Femur (tissue), 1 donor: ENCODE measurements at places on chromosomes 1 and 21.

- DNase-seq = peak; percentile 64
Observed at GRCh38 chr1:67052741-67053534, 1.0 kb downstream of the SLC35D1 start.

DNA sequence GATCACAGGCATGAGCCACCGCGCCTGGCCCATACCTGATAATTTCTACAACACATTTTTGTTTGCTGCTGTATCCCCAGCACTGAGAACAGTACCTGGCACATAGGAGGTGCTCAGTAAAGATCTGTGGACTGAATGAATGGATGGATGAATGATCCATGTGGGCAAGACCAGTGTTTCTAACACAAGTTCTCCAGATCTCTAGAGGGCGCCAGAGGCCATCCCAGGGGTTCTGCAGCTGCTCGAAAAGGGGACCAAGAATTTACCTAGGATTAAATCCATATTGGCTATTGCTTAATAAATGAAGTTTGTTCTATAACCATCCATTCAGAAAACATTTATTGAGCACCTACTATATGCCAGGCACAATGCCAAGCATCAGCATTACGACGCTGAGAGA is 167.7 kb downstream of the ACTL8 start:
- DNase-seq = peak; percentile 24

GRCh38 chr1:38502758-38503157 is 356.8 kb downstream of the RRAGC start:
- no peak for DNase-seq

- no peak for DNase-seq
Observed at GRCh38 chr21:37765221-37765900, 150.9 kb downstream of the KCNJ6 start.

GRCh38 chr1:39082811-39083576 is 56.8 kb downstream of the NDUFS5 start:
- DNase-seq = no peak
